Hematopoietic multipotent progenitor cell treated with erythropoietin and hydrocortisone succinate and interleukin-3 and kit ligand, for 17 days (in vitro differentiated cells): ENCODE measurements at places on chromosomes 7 and 10.
A peak's percentile ranks its signal among the peaks of the same experiment; 100 is the strongest.

DNA sequence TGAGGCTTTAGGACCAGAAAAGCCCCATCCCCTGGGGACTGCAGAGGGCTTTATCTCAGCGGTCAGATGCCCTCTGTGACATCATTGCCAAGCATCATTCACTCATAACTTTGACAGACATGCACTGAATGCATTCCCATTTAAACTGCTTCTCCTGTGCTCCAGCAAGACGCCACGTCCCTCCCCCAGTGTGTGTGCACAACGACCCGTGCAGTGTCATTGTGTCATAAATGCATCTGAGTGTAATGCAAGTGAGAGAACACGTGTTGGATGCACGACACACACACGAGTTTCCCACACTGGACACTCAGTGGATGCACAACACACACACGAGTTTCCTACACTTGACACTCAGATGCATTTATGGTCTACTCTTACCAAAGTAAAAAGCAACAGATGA is 337.9 kb downstream of the PTPRN2 start:
- DNase-seq = no peak

GRCh38 chr10:84542522-84543490 is 214.4 kb downstream of the CCSER2 start:
- DNase-seq = no peak

DNA sequence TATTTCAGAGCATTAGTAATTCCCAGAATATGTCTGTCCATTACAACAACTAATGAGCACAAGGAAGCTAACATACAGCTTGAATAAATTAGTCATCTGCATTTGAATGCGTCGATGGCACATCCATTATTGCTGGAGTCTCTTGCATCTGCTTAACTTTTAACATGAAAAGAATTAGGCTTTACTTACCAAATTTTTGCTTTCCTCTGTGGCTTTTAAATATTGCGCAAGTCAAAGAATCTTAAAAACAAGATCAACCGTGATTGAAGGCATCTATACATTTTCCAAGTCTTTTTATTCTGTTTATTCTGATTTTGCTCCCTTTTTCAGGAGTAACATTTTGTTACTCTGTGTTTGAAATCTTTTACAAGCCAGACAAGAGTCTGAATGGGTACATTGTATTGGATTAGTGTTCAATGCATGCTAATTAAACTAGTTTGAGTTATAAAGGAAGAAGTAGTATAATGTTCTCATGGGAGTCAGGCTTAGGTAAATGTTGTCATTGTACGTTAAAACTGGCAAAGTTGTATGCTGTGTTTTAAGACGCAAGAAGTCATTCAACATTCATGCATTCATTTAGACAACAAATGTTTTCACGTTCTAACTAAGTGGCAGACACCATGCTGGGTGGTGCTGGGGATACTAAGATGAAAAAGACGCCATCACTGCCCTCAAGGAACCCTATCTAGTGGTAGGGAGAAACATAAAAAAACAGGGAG is 4.0 kb upstream of the CACNB2 start:
- DNase-seq = no peak

- DNase-seq = no peak
Measured at GRCh38 chr10:43862756-43863155, 214.1 kb upstream of the ZNF32 start.

DNA sequence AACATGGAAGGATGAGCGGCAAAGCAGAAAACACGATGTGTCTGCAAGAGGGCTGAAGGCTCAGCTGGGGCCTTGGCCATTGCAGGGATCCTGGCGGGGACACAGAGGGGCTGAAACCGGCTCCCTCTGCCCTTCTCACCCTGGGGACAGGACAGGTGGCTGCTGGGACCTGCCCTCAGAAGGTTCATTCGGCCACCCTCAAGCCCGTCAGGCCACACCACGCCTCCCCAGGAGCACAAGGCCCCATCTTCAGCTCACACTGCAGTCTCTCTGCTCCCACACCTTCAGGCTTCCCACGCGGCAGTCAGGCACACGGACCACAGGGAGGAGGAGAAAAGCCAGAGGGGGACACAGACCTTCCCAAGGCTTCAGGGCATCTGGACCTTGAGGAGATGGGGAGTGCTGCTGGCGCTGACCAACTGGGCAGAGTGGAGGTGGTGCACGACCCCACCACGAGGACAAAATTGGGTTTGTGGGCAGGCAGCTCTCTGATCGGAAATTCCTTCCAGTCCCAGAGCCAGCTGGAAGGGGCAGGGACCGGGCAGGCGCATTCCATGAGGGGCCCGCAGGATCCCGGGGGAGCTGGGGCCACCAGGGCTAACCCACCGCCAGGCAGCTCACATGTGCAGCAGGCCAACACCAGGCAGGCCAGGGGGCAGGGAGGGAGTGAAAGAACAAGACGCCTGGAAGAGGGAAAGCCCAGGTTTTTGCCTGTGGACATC is 104.0 kb downstream of the MAD1L1 start:
- DNase-seq = no peak

DNA sequence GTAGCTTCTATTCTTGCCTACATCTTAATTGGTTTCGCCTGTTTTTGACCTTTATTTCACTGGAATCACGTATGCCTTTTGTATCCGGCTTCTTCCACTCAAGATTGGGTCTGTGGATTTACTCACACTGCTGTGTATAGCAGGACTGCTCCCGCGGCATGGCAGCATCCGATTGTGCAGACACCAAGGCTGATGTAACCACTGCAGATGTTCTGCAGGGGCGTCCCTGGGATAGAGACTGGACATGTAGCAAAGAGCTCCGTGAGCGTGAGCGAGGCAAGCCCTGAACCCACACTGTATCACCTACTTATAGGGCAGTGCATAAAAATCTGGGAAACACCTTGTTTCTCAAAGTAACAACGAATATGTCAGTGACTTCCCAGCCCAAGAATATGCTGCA is 11.4 kb upstream of the IDI2 start:
- no peak for DNase-seq

GRCh38 chr10:97961945-97962344 is 68.5 kb downstream of the CRTAC1 start:
- DNase-seq = no peak

GRCh38 chr7:29150856-29151255 is 4.5 kb upstream of the CPVL start:
- DNase-seq = no peak

DNA sequence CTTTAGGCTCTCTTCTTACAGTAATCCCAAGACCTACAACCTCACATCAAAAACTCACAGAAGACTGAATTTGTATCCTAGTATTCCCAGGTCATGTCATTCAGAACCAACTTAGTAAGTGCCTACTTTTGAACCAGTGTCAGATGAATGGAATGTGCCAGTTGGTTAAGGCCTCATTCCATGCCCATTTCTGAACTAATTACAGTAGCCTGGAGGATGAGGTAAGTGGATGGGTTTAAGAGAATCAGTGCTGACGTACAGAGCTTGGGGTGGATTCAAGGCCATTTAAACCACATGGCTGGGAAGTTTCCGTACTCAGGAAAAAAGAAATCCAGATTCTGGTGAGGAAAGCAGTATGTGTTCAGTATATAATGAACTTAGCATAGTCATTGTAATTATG is 21.9 kb upstream of the FOXP2 start:
- no peak for DNase-seq

DNA sequence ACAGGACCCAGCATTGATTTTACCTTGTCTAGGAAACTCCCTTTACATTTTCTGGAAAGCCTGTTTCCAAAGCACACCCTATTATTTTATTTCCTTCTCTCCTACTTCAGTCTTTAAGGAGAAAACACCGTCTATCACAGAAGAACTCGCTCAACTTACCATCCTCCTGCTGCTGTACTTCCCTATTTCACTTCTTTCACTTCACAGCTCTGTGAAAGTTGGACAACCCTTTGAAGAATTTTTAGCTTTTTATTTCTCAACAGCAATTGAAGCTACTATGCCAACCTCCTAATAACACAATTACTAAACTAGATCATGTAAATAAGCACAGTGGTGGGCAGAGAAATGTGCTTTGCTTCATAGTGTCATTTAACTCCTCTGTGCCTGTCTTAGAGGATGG is 166.5 kb downstream of the TFEC start:
- DNase-seq = no peak

GRCh38 chr7:134191876-134192275 is 64.7 kb downstream of the LRGUK start:
- DNase-seq = no peak

- no peak for DNase-seq
Measured at GRCh38 chr7:130595986-130596385, 72.6 kb downstream of the COPG2 start.

DNA sequence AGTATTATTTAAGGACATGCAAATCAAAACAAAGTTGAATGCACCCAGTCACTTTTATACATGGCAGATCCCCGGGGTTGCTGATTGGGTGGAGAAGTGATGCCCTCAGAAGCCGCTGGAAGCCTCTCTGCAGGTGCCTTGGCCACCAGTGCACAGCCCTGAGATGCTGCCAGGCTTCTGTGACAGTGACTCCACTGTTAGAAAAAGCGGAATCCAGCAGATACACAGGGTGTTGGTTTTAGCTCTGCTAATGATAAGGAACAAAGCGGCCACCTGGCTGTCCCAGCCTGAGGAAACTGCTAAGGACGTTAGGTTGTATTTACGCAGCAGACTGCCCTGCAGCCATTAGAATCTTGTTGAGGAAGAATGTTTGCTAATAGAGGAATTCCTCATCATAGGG is 47.5 kb downstream of the JAKMIP3 start:
- no peak for DNase-seq

- no peak for DNase-seq
Measured at GRCh38 chr10:131831561-131831960, 69.2 kb upstream of the PPP2R2D start.

GRCh38 chr10:101090597-101090996 is 28.8 kb downstream of the KAZALD1 start:
- no peak for DNase-seq

DNA sequence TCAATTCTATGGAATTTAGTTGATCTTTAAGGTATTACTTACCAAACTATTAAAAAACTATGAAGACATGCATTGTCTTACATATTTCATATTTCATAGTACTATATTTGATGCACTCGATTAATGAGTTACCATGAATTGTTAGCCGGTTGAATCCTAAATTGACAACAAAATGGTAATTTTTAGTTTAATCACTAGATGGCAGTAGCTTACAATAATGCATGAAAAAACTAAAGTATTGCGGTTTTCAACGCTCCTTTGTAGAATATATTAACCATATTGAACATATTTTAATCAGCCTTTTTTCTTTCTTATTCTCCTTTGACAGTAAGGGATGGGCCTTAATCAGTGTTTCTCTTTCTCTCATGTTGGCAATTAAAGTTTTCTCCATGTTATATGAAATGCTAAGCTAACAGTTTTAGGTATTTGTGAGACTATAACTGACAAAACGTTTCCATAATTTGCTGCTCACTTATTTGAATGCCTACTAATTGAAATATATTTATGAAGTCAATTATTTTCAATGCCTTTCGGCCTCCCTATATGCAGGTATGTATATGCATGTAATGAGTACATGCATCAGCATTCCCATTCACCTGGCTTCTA is 48.5 kb upstream of the ARL4A start:
- DNase-seq = peak; percentile 66

DNA sequence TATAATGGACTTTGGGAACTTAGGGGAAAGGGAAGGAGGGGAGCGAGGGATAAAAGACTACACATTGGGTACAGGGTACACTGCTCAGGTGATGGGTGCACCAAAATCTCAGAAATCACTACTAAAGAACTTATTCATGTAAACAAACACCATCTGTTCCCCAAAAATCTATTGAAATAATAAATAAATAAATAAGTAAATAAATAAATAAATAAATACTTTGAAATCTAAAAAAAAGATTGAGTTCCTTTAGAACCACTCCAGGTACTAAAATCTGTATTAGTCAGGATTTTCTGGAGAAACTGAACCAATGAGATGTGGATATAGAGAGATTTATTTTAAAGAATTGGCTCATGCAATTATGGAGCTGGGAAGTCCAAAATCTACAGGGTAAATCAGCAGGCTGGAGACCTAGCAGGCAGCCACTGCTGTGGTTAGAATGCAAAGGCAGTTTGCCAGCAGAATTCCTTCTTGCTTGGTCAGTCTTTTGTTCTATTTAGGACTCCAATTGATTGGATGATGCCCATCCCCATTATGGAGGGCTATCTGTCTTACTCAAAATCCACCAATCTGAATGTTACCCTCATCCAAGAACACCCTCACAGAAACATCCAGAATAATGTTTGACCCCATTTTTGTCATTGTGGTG is 8.9 kb downstream of the IGFBP1 start:
- no peak for DNase-seq

DNA sequence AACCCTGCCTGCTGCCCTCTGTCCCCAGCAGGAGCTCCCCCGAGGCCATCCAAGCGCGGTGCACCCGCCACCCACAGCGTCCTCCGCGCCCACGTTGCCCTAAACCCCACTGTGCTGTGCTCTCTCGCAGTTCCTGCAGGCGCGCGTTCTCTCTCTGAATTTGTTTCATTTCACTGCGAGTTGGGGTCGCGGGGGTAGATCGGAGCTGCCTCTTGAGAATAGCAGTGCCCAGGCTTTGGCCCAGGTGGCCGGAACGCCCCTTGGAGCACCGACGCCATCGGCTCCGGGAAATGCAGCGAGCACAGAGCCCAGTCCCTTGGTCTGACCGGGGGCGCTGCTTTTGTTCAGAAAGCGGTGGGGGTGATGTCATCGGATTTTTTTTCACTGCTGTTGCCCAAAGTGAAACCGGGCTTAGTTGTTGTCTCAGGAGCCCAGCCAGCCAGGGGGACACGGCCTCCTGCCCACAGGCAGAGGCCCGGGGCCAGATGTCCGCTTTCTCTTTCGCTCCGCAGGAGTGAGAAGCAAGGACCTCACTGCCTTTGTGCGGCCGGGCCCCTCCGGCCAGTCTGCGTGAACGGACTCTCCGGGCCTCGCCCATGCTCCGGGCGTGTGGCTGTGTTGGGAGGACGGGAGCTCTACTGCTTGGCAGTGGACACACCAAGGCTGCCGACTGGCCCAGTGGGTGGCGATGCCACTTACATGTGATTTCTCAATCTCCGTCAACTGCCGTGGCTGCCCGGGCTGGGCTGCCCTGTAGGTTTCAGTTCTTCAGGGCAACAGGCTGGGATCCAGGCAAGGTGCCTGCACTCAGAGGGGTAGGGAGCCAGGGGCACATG is 43.1 kb downstream of the FOXK1 start:
- DNase-seq = no peak

DNA sequence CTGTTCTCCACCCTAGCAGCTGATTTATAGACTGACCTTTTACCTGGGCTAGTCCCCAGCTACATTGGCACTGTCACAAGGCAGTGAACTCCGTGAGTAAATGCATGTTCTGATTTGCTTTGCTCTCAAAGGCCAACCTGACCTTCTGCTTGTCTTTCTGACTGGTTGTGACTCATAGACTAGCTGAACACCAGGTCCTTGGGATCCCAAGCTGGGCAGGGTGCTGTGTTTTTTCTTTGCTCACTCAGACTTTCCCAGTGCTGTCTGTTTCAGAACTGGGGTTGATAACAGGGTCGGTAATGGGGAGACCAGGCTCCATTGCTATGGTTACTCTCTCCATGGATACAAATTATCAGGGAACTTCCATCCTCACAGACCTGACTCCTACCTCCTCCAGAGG is 35.0 kb downstream of the EVX1 start:
- no peak for DNase-seq

DNA sequence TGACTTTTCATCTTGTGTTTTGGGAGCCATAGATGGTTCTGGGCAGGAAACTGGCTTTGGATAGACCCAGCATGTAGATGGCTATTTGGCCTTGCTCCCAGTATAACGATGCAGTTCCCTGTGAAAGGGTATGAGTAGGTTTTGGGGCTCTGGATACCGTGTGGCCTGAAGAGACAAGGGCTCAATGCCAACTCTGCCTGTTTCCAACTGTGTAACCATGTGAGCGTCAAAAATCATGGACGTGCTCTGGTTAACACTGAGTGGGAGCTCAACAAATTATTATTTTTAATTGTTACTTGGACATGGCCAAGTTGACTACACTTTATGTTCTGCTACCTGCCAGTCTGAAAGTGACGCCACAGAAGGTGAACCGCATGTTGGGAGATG is 41.8 kb downstream of the EGFR start:
- no peak for DNase-seq
